ENCODE measurements at places on chromosomes 1 and 21.

DNA sequence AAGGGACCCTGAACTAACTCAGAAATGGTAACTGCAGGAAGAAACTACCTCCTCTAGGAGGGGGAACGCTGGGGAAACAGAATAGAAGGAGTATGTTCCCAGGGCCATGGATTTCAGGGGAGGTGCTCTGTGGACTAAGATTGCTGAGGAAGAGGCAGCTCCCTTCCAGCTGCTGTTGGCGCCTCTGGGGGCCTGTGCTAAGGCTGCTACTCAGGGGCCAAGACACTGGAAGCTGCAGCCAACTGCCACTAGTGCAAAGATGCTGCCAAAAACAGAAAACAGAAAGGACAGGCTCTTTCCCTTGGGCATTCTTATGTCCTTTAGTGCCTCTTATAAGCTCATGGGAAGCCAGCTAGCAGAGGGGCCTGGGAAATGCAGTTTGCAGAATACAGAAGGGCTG is 58.0 kb upstream of the SGIP1 start:
- no peak for DNase-seq

DNA sequence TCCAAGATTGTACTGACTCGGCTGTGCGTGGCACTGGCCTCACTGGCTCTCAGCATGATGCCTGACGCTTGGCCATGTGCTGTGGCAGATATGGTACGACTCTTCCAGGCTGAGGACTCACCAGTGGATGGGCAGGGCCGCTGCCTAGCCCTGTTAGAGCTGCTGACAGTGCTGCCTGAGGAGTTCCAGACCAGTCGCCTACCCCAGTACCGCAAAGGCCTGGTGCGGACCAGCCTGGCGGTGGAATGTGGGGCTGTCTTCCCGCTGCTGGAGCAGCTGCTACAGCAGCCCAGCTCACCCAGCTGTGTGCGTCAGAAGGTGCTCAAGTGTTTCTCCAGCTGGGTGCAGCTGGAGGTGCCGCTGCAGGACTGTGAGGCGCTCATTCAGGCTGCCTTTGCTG is 2.9 kb downstream of the IPO13 start:
- no peak for DNase-seq

DNA sequence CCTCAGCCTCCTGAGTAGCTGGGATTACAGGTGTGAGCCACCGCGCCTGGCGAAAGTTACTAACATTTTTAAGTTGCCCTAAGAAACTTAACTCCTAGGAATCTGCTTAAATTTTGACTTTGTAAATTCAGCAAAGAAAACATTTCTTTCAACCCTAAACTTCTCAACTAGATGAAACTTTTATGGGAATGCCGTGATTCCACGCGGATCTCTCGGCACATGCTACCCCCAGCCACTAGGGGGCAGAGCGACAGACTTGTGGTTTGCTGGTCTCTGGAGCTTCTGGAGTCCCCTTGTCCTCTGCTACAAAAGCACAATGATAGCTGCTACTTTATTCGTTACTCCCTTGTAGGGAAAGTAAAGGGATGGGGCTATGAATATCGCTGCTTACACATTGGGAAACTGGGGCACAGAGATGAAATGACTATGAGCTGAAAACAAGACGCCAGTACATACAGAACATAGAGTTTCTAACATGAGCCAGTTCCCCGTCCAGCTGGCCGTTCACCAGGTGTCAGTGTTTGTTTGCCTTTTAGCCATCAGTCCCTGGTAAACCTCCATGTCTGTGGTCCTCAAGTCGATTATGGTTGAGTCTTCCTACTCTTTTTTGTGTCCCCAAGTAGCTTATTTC is 114.7 kb downstream of the PBX1 start:
- DNase-seq = no peak

GRCh38 chr1:9590201-9590600 is 1.5 kb downstream of the TMEM201 start:
- no peak for DNase-seq

- no peak for DNase-seq
Observed at GRCh38 chr1:42860339-42861013, 14.1 kb downstream of the ZNF691 start.

DNA sequence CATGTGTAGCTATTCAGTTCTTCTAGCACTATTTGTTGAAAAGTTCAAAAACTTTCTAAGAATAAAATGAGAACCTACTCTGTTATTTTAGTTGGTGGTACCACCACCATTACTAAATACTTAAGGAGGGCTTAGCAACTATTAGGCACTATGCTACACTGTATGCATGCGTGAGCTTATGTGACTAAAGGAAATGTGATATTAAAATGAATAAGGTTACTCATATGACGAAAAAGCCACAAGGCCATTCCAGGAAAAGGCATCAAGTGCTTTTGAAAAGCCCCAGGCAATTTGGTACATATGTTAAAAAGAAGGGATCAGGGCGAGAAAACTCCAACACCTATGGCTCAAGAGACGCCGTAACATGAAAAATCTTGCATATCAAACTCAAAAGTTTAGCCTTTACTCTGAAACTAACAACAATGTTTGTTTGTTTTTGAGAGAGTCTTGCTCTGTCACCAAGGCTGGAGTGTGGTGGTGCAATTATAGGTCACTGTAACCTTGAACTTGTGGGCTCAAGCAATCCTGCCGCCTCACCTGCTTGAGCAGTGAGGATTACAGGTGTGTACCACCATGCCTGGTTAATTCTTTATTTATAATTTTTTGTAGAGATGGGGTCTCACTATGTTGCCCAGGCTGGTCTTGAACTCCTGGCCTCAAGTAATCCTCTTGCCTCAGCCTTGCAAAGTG is 42.5 kb downstream of the EPRS1 start:
- no peak for DNase-seq

DNA sequence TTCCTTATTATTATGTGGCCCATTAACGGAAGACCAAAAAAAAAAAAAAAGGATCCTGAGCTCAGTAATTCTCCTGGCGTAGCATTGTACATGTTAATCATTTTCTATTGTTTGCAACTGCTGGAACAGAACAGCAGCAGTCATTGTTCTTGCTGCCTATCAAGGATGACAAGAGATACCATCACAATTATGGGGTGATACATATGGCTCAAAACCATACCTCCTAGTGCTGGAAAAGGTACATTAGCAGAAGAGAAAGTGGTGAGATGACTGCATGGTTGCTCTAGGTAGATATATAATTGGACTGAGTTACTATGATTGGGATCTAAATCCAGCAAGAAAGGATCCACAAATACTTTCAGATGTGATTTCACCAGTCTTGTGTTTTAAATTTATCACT is 13.3 kb upstream of the TLR5 start:
- no peak for DNase-seq

DNA sequence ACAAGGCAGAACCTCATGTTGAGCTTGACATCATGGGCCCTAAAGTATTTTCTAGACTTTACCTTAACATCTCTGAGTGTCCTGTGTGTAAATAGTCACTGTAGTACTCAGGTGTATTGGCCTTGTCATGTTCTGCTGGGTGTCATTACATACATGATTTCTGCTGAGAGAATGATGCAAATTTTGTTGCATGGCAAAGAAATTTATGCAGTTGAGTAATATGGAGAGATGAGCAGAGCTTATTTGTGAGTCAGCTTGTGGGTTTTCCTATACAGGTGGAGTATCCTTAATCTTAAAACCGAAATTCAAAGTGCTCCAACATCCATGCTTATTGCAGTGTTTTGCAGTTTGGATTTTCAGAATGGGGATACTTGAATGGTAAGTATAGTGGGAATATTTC is 36.6 kb downstream of the RGL1 start:
- DNase-seq = no peak

- peak; percentile 66 for DNase-seq
Observed at GRCh38 chr1:112957133-112957812, 1.3 kb upstream of the SLC16A1 start.

- no peak for DNase-seq
Observed at GRCh38 chr1:86757272-86757984, 53.1 kb downstream of the SH3GLB1 start.

DNA sequence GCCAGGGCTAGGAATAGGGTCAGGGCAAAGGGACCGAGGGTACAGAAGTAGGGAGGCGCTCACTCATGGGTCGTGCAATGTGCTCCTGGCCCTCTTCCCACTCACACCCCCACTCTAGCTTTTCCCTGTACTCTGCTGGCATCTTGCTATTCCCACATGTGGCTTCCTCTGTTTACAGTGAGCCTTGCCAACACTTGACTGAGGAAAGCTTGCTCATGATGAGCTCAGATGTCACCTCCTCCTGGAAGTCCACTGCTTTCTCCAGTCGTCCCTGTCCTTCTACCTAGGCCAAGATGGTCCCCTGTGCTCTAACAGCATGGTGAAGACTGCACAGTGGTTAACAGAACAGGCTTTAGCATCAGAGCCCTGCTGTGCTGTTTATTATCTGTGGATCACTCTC is 8.0 kb upstream of the RIMS3 start:
- no peak for DNase-seq

- DNase-seq = no peak
Observed at GRCh38 chr1:40847023-40847745, 15.0 kb downstream of the CITED4 start.

DNA sequence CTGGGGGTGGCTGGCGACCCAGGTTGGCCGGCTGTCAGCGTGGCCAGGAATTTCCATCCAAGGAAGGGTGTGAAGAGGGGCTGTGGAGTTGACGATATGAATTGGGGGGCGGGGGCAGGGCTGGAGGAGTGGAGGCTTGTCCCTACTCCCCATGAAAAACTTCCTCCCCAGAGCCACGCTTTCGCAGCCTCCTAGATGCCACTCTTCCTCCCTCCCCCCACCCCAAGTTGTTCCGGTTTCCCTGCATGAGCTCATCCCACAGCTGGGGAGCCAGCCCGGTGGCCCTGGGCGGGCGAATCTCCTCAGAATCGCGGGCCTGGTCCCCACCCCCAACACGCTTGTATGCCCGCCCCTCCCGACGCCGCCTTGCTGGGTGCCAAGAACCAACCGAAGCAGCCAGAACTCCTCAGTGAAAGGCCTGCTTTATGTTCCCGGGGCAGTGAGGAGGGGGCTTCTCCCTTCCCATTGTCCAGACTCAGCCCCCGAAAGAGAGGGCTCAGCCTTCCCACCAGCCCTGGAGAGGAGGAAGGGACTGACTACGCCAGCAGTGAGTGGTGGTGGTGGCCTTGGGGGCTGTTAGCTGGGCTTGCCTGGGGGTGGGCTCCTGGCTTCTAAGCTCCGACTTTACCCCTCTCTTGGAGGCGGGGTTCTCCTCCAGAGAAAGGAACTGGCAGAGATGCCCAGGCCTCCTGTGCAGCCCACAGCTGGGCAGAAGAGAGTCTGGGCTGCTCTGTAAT is 1.8 kb upstream of the CSMD2 start:
- DNase-seq = no peak

GRCh38 chr1:230263568-230264195 is 162.4 kb downstream of the PGBD5 start:
- no peak for DNase-seq

- no peak for DNase-seq
Observed at GRCh38 chr1:229171934-229172333, 99.0 kb upstream of the RAB4A start.

GRCh38 chr1:148362216-148362611 is 120.9 kb downstream of the PPIAL4G start:
- DNase-seq = no peak

- DNase-seq = no peak
Observed at GRCh38 chr1:16956775-16957174, 23.6 kb downstream of the MFAP2 start.

DNA sequence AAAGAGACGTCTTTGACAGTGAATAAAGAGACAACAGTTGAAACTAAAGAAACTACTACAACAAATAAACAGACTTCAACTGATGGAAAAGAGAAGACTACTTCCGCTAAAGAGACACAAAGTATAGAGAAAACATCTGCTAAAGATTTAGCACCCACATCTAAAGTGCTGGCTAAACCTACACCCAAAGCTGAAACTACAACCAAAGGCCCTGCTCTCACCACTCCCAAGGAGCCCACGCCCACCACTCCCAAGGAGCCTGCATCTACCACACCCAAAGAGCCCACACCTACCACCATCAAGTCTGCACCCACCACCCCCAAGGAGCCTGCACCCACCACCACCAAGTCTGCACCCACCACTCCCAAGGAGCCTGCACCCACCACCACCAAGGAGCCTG is 68.5 kb downstream of the TPR start:
- no peak for DNase-seq

DNA sequence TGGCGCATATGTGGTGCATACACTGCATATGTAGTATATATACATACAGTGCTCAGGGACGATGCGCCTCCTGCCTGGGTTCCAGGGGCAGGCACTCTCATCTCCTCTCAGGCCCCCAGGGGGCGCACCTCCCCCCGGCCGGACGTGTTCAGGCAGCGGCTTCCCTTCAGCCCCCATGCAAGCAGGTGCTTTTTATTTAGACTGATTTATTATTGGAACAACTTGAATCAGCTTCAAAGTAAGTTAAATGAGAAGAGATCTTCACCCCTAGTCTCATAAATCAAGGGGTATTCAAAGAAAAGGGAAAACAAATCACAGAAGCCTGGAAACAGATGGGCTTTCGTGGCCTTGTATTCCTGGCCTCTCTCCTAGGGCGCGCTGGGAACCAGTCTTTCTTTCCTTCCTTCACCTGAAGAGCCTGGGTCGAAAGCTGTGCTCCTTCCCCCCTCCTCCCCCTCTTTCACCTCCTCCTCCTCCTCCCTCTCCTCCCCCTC is 64.6 kb downstream of the UBIAD1 start:
- DNase-seq = peak; percentile 67

DNA sequence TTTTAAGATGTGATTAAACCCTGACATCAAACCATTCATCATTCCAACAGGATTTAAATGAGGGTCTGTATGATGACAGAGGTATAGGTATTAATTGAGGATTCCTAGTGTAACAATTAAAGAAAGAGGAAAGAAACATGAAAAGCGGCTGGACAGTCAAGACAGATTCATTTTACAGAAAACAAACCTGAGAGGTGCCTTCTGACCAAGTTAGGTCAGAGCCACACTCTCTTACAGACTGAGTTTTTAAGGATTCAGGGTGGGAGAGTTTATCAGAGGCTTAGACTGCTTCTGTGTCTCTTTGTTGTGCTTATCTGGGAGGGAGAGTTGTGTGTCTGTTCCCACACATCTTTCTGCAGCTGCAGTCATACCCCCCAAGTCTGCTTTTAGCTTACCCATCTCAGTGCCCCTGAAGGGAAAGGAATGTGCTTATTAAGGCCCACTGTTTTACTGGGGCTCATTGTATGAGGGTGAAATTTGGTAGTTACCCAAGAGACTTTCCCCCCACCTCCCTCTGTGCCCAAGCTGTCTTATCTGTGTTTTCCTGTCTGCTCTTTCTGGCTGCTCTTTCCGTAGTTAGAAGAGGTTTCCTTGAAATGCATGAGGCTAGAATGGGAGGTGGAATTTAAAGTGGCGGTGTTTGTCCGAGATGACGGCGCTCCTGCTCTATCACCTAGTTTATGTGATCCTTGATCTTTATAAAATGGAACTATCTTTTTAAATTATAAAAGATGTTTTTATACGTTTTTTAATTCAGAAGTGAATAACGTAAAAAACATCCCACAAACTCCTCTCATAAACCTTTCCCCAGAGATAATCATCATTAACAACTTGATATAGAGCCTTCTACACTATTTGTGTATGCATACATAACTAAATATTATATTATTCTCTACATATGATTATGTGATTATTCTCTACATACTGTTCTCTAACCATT is 96.0 kb upstream of the TNFSF4 start:
- DNase-seq = no peak

- no peak for DNase-seq
Observed at GRCh38 chr1:112628516-112628915, 8.9 kb downstream of the CAPZA1 start.
